ENCODE measurements at places on chromosomes 2 and 18. TPM values are rescaled to one million over a fixed set of nuclear protein-coding genes. Genes with fewer than 3 reads are reported as not detected.

GRCh38 chr18:73408469-73408868, 540.7 kb upstream of the NETO1 start:
- DNase-seq: no peak

- no peak for DNase-seq
These were observed 692.4 kb downstream of the CPS1 start for GRCh38 chr2:211248841-211249240.

The FECH gene
- 32.5 TPM for polyA plus RNA-seq

The TEX51 gene
- not detected for polyA plus RNA-seq

The ALPI gene
- 0.06 TPM for polyA plus RNA-seq

The POTEF gene
- polyA plus RNA-seq: not detected

The PTH2R gene
- polyA plus RNA-seq: 54.9 TPM

The IGFBP2 gene
- polyA plus RNA-seq: 209 TPM

The RAPGEF4 gene
- 12.6 TPM for polyA plus RNA-seq

The STARD6 gene
- 0.30 TPM for polyA plus RNA-seq

The IL37 gene
- polyA plus RNA-seq: 0.24 TPM
